ENCODE measurements at places on chromosomes 1 and 21.

DNA sequence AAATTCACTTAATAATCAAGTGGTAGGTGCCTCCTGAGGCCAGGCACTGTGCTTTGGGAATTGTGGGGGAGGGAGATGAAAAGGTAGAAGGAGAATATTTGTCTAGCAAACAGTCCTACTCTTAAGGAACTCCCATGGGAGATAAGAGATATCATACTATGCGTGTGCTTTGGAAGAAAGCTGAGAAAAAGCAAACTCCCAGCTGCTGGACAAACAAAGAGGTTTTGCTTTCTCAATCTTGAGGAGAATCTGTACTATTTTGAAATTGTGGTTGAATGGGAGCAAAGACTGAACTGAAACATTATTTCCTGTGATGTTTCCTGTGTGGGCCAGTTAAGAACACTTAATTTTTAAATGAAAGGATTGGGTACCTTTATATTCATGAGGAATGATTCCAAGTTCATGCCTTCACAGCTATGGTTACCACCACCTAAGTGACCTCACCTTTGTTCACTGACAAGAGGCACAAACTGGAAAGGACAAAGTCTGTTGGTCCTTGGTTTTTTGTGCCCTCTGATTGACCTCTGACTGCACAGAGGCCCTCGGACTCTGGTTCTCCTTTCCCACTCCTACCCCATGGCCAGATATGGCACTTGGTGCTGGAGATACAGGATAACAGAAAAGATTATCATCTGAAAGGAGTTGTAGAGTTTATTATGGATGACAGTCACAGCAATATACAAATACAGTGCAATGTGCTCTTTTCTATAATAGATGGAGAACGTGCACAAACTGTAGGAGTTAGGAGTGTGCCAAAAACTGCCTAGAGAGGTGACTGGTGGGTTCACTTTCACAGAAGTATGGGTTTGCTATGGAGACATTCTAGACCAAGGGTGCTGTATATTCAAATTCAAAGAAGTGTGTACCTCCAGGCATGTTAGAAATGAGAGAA is 1.6 kb downstream of the CD53 start:
- no peak for DNase-seq

DNA sequence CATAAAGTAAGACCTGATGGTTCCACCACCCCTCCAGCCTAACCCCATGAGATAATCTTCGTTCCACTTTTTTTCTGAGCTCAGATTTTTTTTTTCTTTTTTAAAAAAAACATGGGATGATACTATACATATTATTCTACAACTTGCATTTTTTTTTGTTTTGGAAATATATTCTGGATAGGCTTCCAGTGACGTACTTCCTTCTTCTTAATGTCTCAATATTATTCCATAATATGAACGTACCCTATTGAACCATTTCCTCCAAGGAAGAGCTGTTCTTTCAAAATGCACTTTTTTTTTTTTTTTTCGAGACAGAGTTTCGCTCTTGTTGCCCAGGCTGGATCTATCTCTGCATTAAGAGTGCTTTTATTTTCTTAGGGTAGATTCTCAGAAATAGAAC is 1.5 kb downstream of the EDEM3 start:
- DNase-seq, result no peak

DNA sequence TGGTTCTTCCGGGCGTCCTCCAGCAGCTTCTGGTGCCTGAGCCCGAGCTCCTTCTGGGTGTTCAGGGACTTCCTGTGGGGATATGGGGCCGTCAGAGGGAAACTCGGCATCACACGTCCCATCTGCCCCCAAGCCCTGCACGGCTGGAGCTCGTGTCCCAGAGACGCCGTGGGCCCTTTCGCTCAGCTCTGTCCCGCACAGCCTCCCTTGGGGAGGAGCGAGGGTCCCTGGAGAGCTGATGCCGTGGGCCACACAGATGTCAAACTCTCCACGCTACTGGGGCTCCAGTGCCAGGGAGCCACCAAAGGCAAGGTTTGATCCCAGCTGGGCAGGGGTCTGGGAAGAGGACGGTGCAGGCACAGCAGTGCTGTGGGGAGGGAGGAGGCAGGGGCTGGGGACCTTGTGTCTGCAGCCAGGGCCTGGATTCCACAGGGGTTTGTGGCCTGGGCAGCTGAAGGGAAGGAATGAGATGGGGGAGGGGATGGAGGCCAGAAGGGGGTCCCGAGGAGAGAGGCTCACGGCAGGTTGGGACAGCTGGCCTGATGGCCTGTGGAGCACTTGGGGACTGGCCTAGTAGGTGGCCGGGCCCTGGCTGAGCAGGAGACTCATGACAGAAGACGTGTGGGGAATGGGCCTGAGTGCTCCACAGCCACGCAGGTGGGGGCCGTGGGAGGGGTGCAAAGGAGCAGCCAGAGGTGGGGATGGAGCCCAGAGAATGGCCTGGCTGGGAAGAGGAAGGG is 30.4 kb downstream of the CFAP74 start:
- DNase-seq, result no peak

DNA sequence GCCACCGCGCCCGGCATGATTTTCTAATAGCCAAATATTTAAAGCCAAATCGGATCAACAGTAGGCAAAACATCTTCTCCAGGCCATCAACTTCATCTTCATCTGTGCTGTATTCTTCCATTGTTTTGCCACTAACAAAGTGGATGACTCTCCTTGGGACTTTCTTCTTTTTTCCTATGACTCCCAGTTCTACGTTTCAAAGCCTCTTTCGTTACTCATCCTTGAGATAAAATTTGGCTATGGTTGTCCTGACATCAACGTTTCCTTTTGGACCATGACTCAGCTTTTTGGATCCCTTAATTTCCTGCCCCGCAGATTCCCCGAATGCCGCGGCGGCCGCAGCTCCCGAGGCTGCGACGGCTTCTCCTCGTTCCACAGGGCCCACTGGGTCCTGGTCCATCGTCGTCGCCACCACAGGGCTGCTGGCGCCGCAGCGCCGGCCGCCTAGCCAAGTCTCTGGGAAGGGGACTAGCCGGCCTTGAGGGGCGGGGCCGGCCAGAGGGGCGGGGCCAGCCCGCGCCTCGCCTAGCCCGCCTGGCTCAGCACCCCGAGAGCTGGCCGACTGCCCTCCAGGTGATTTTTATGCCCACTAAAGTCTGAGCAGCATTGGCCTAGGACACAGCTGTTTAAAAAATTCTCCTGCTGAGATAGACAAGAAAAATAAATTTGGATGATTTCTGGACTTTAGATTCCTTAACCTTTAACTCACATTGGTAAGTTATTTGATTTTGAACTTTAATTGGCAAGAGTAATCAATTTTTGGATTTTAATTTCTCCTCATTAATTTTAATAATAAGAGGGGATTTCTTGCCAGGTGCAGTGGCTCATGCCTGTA is 93.9 kb downstream of the ADCY10 start:
- peak; percentile 88 for DNase-seq

DNA sequence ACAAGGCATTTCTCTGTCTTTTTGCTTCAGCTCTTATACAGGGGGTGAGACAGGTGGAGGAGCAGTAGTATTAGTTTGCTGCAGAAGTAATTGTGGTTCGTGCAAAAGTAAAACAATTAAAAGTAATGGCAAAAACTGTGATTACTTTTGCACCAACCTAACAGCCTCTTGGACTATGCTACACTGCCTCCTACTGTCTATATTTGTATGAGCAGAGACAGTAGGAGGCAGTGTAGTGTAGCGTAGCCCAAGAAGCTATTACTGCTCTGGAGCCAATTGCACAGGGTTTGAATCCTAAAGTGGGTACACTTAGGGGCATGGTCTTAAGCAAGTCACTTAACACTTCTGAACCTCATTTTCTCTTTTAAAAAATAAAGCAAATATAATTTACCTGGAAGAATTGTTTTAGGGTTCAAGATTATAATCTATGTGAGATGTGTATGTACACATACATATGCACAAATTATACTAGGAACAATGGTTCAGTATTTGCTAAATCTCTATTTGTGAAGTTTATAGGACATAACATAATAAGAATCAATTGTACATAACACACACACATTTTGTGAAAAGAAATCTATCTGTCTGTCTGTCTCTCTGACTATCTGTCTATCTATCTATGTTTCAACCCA is 103.8 kb downstream of the BRINP3 start:
- DNase-seq, result no peak

DNA sequence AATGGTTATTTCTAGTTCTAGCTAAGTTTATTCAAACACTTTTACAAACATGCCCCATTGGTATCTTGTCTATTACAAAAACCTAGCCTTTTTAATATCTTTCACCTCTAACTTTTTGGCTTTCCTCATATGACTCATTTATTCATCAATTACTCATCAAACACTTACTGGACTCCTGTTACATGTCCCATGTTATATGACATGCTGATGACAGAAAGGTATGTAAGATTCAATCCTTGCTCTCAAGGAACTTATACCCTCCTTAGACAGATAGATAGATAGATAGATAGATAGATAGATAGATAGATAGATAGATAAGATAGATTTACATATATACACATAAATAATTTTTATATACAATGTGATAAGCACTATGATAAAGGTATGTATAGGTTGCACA is 33.9 kb upstream of the INSL5 start:
- DNase-seq, result no peak

DNA sequence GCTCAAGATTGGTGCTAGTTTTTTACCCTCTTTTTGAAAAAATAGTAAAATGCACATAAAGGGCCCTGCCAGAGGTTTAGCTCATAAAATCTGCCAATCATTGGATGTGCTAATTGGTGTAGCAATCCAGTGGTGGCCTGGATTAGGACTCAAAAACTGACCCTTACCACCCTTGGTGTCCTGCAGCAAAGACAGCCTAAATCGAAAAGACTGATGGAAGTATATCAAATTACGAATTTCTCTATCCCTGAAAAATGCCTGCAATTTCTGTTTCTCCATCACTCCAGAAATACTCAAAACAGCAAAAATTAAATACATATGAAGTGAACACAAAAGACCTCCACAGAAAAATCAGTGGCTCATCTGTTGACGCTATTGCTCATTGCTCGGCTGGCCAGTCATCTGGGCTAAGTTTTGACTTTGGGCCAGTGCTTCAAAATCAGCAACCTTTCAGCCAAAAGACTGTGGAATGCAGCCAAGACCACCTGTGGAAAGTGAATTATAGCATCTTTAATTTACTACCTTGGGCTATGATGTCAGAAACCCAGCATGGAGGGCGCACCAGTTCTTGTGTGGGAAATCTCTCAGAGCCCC is 30.0 kb downstream of the WLS start:
- no peak for DNase-seq

DNA sequence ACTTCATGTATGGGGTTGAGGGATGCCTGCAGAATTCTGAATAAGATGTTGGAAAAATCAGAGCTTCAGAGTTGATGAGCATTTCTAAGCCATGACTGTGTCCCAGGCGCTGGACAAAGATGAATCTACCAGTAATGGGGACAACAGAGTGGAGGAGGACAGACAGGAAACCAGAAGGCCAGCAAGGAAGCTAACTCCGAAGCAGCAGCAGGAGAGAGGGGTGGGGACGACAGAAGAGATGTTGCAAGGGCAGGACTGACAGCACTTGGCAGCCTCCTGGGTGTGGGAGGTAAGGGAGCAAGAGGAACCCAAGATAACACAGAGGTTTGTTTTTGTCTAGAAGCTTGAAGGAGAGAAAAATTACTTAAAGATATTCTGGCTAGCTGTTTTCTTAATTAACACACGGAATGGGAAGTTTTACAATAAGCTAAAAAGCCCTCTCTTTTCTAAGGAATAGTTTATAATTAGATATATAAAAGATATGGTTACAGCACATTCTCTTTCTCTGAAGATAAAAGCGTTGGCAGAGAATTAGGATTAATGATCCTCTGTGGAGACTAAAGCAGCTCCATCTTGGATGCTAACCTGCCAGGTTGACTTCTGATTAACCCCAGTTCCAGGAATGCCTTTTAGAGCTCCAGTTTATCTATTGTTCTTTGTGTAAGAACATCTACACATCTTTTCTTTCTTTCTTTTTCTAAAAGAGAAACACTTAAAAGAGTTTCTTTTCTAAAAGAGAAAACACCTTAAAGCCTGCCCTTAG is 92.7 kb downstream of the TENT5C start:
- DNase-seq, result peak; percentile 50

GRCh38 chr21:10272216-10272615 is 249.2 kb upstream of the TPTE start:
- no peak for DNase-seq

GRCh38 chr1:978069-978834 is 3.6 kb downstream of the PERM1 start:
- DNase-seq, result peak; percentile 79

- DNase-seq, result no peak
These were observed 19.7 kb downstream of the STPG1 start for GRCh38 chr1:24393892-24394291.

DNA sequence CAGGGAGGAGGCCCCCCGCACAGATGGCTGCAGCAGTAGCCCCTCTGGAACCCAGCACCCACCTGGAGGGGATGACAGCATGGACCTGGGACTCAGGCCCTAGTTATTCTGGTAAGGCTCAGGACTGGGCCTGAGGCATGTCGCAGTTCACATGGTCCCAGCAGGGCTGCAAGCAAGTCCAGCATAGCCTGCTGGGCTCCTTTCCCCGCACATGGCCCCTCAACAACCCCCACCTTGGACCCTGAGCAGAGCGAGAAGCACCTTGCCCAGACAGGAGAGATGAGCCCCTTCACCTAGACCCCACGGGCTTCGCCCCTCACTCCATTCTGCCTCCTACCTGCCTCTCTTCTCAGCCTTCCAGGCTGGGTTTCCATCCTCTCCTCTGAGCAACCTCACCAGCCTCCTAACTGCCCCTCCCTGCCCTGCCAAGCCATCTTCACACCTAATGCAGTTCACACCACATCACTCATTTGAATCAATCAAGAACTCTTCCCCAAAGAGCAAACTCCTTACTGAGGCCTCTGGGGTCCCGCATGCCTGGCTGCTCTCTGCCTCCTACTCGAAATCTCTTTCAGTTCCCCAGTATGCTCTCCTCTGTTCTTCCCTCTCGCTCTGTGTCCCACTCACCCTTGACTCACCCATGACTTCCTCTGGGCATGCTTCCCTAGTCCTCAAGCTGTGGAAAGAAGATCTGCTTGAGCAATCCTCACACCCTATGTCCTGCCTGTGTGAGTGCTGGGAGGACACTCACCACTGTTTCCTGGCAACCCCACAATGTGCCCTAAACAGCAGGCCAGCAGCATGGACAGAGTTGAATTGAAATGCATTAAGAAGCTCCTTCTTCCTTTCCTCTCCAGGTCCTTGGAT is 9.4 kb upstream of the THEMIS2 start:
- no peak for DNase-seq

Data from left ventricle myocardium superior (tissue), 1 donor.